ENCODE measurements at places on chromosomes 5 and 9. TPM values are rescaled to one million over a fixed set of nuclear protein-coding genes. Genes with fewer than 3 reads are reported as not detected.

Gene TMEM161B
- total RNA-seq = 24.1 TPM

GRCh38 chr5:101390151-101390908 is 487.2 kb upstream of the ST8SIA4 start:
- DNase-seq = no peak

DNA sequence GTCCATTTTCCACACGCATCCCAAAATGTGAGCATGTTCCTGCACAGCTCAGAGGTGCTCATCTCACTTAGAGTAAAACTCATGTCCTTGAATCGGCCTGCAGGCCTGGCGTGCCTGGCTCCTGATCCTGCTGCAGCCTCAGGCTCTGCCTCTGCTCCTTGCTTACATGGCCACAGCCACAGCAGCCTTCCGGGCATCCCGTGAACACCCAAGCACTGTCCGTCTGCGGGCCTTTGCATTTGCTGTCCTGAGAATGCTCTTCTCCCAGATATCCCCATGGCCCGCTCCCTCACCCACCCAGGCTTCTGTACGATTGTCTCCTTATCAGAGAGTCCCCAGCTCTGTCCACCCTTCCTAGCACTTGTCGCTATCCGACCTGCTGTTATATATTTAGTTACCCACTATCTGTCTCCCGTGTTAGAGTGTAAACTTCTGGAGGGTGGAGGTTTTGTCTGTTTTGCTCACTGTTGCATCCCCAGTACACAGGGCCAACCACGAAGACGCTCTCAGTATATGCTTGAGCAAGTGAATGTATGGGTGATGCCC is 21.9 kb downstream of the FGF18 start:
- DNase-seq = no peak

GRCh38 chr5:127351418-127351817 is 60.8 kb downstream of the MEGF10 start:
- DNase-seq = no peak

DNA sequence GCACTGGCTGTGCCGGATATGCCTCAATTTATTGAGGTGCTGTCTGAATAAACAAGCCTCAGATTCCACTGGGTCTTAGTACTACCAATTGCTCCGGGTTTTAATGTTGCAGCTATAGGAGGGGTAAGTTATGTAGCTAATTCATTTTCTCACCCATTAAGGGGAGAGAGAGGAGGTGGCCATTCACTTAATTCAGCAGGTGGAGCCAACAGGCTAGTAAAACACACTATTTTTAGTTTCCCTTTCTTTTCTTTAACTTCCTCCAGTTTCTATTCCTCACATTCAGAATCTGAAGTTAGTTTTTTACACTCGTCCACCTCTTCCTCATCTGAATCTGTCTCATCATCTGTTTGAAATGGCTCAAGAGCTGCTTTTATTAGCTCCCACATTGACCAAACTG is 105.6 kb upstream of the CDH10 start:
- DNase-seq = no peak

All from ureter (tissue), 1 donor.